ENCODE measurements at places on chromosomes 1 and 21. TPM values are rescaled to one million over a fixed set of nuclear protein-coding genes. Genes with fewer than 3 reads are reported as not detected.

Gene IER5
- 12.3 TPM for total RNA-seq

Gene KIF21B
- total RNA-seq: not detected

DNA sequence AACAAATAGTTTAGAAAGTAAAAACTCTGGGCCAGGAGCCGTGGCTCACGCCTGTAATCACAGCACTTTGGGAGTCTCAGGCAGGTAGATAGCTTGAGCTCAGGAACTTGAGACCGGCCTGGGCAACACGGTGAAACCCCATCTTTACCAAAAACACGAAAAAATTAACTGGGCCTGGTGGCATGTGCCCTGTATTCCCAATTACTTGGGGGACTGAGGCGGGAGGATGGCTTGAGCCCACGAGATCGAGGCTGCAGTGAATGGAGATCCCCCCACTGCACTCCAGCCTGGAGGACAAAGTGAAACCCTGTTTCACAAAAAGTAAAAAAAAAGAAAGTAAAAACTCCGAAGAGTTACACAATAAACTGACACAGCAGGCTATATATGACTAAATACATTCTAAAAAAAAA lies 10.6 kb downstream of the CEP170 start:
- DNase-seq: no peak

DNA sequence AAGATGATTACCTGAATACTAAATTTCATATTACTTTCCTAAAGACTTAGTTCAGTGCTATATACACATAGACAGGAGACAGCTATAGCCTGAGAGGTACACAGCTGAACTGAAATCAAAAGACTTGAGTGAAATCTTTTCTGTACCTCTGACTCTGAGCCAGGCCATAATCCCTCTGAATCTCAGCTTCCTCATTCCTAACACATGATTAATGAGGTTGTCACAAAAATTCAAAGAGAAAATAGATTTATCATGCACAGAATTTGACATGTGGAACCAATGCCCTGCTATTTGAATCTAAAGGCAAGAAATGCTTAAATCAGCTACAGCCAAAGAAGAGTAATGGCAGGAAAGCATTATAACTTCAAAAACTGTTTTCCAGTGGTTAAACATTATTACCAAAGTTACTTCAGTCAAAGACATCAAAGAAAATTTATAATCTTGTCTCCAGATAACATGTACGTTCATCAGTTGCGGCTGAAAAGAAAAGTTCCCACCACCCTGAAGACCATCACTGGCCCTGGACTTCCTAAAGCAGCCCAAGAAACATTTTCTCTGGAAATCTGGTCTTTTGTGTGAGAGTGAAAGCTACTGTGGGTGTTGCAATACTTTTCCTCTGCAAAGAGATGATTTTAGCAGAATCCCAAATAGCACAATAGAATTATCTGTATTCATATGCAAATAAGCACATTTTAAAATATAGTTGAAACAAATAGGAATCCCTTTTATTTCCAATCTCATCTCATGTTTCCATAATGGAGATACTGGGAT lies 13.8 kb upstream of the ATP1A1 start:
- DNase-seq: peak; percentile 53

DNA sequence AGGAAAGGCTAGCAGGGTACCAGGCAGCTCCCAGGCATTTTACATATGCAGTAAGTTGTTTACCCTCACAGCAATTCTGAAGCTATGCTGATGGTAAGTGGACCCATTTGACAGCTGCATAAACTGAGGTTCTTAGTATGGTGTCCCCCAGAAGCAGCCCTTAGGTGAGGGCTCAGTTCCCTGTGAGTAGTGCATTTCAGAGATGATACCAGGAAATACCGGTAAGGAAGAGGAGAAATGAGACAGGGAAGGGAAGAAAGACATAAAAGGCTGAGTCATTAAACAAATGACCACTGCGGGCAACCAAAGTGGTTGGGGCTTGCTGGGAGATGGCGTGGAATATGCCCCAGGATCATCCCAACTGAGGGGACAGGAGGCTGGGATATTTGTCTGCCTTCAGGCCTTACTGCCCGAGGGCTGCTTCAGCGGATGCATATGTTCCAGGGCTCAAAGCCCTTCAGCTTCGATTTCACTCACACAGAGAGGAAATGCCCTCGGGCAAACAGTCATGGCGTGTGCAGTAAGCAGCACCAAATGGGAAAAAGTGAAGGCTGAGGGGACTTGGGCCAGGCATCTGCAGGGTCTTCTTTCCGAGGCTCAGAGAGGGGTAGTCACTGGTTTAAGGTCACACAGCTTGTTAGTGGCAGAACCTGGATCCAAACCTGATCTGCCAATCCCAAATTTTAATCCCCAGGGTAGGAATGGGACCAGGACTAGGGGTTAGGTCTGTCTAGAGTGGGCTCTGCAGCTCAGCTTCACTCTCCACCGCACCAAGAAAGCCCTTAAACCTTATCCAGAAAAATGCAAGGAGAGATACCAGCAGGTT lies 133.7 kb upstream of the RUNX3 start:
- DNase-seq: no peak

DNA sequence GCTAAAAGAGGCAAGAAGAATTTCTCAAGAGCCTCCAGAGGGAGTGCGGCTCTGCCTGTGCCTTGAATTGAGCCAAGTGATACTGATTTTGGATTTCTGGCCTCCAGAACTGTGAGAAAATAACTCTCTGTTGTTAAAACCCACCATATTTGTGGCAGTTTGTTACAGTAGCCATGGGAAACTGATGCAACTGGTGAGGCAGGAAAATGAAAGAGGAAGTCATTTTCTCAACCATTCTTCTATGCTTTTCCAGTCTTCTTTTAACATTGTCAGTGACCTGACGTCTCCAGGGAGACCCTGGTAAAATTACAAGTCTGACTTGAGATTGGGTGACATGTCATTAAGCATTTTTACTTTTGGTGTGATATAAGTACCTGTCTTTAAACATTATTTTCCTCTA lies 5.8 kb downstream of the OR6P1 start:
- no peak for DNase-seq

Data from fibroblast of the aortic adventitia (primary cell).